Naive B cell (primary cell): ENCODE measurements at places on chromosomes 1 and 21. TPM values are rescaled to one million over a fixed set of nuclear protein-coding genes. Genes with fewer than 3 reads are reported as not detected.

GRCh38 chr1:67571406-67571805 is 113.6 kb upstream of the GADD45A start:
- no peaks in the 10 kb centered on the region for H3K4me1 ChIP-seq
- H3K4me3 ChIP-seq: no peak overlapping the region
- DNase-seq: no peak

ERICH3 gene
- not detected for polyA plus RNA-seq

DNA sequence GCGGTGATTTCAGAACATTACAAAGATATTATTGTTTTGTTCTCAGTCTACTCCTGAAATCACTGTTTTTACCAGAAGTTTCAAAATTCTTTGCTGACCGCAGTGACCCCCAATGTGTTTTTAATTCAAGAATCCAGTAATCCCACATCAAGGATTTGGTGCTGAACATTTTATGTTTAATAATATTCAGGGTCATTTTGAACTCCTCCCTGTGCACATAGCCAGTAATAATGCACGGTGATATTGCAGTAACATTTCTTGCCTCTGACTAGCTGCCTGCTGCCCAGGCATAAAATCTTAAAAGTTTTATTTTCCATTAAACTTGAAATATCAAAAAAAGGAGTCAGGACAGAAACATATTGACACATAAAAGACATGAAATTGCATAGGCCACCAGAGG is 443.4 kb upstream of the NCAM2 start:
- no peak for DNase-seq
- H3K27ac ChIP-seq: no peak overlapping the region
- H3K27me3 ChIP-seq: no peaks in the 10 kb centered on the region
- H3K36me3 ChIP-seq: no peaks in the 10 kb centered on the region

PLEKHN1 gene
- not detected for polyA plus RNA-seq

DNA sequence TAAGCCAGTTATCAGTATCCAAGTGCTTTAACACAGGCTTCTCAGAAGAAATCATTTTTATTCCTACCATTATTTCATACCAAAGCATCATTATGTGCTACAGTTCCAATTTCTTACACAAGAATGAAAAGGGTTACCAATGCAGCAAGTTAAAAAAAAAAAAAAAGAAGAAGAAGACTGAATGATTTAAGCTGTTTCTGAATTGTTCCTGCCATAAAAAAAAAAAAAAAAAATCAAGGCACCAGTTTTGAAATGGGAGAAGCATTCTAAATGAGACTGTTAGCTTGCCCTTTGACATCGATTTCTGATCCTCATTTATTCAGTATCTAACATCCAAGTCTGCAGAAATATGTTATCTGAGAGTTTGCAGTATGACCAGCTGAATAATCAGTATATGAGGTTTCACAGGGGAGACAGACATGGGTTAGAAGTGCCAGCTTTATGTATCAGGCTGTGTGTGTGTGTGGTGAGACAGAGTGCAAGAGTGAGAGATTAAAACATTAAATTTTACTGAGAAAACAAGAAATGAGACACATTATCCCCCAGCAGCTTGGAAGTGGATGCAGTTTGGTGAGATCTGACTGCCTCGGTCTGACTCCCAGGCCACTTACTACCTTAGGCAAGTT is 105.8 kb downstream of the COLGALT2 start:
- no peaks in the 10 kb centered on the region for H3K4me1 ChIP-seq
- no peak for DNase-seq
- H3K36me3 ChIP-seq: no peaks in the 10 kb centered on the region
- H3K27ac ChIP-seq: no peak overlapping the region
- H3K4me3 ChIP-seq: no peak overlapping the region

DNA sequence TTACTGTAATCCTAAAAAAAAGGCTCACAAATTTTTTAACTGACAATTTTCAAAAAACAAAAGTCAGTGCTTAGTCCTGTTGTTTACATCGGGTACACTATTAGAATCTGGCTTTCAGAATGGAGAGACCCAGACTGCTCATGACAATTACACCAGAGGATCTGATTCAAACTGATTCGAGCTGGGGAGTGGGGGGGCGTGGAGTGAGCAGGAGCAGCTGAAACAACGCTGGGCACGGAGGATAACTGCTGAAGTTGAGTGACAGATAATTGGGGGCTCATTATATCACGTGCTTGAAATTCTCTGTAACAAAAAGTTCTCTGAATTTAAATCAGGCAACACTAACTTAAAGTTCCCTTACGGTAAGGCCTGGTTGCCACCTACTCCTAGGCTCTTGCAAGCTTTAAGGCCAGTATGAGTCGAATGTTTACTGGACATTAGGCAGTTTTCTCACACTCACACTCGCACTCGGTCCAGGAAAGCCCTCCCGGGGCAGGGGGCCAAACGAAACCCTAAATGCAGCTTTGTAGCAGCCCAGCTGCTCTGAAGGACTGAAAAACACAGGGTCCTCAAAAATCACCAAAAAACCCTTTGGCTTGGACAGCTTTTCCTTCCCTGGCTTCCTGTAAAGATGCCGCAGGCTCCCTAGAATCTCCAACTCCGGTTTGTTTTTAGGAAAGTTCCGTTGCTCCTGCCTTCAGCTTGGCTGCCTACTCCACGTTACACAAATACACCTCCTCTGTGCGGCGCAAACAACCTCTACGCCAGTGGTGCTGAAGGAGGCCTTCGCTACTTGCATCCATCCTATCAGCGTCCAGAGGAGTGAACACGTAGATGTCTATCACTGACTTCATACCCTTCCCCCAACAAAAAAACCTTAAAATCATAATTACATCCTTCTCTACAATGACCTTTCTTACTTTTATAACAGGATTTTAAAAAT is 42.9 kb downstream of the CAPZB start:
- no peaks in the 10 kb centered on the region for H3K27me3 ChIP-seq
- DNase-seq: no peak
- peaks cover 88% of the 10 kb centered on the region for H3K4me1 ChIP-seq
- no peak overlapping the region for H3K27ac ChIP-seq

DNA sequence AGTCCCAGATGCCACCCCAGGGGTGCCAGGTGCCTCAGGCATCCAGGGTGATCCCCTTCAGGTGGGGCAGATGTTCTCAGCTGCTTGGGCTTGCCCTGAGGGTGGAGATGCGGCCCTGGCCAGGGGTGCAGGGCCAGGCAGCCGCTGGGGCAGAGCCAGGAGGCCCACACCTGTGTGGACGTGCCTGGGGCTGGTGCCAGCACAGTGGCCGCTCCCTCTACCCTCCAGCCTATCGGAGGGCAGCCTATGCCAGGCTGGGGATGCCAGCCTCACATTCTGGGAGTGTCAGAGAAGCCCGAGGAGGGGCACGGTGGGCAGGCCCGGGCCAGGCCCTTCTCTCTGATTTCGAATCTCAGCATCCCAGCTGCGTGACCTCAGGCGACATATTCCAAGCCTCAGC is 96.5 kb upstream of the WNT4 start:
- no peaks in the 10 kb centered on the region for H3K36me3 ChIP-seq
- no peak for DNase-seq
- no peak overlapping the region for H3K4me3 ChIP-seq
- H3K27me3 ChIP-seq: peaks cover 43% of the 10 kb centered on the region

PLPPR5 gene
- not detected for polyA plus RNA-seq

GRCh38 chr1:8016895-8017241 is 9.2 kb downstream of the ERRFI1 start:
- no peaks in the 10 kb centered on the region for H3K4me1 ChIP-seq
- no peak overlapping the region for H3K4me3 ChIP-seq
- H3K27me3 ChIP-seq: peaks cover 39% of the 10 kb centered on the region
- H3K27ac ChIP-seq: no peak overlapping the region
- DNase-seq: no peak

- no peaks in the 10 kb centered on the region for H3K36me3 ChIP-seq
- H3K27ac ChIP-seq: no peak overlapping the region
- no peak for DNase-seq
- no peak overlapping the region for H3K4me3 ChIP-seq
- no peaks in the 10 kb centered on the region for H3K4me1 ChIP-seq
- peaks cover 30% of the 10 kb centered on the region for H3K27me3 ChIP-seq
Measured at GRCh38 chr1:209431813-209432442, 151.6 kb upstream of the CAMK1G start.

GRCh38 chr1:234621127-234621468 is 11.1 kb upstream of the IRF2BP2 start:
- H3K27me3 ChIP-seq: no peaks in the 10 kb centered on the region
- peaks cover 12% of the 10 kb centered on the region for H3K4me1 ChIP-seq
- DNase-seq: no peak
- no peaks in the 10 kb centered on the region for H3K36me3 ChIP-seq

FAM167B gene
- polyA plus RNA-seq: 0.42 TPM

DNA sequence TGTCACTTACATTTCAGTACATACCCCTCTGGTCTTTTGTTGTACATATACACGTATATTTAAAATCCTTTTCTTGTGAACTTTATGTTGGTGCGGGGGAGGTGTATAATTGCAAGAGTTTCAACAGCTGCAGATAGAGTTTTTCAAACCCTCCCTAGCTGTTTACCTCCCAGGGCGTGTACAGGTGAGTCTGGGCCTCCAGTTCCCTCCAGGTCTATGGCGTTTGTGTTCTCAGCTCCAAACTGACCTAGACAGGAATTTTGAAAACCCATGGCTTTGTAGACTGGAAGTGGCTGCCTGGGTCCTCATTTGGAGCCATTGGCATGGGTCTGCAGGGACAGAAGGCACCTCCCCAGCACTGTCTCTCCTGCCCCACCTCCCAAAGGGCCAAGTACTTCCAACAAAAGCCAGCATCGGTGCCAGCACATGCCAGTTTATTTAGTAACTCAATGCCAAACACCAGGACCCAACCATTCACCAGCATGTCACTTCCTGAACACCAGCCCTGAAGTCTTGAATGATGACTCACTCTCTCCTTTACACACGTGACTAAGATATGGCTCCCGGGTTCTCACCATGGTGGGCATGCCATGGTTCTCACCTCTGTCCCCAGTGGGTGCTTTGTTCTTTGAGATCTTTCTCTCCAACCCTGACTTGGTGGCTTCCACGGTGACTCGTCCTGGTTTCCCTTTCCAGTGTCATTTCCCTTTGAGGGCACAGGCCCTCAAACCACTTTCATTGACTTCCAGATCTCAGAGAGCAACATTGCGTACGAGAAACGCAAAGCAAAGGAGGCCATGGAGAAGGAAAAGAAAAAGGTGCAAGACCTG is 57.3 kb upstream of the EFHD2 start:
- H3K4me3 ChIP-seq: no peak overlapping the region
- no peak overlapping the region for H3K27ac ChIP-seq
- H3K36me3 ChIP-seq: no peaks in the 10 kb centered on the region
- no peaks in the 10 kb centered on the region for H3K4me1 ChIP-seq
- H3K27me3 ChIP-seq: peaks cover 26% of the 10 kb centered on the region

NLRP3 gene
- not detected for polyA plus RNA-seq

- H3K4me3 ChIP-seq: no peak overlapping the region
- no peaks in the 10 kb centered on the region for H3K27me3 ChIP-seq
- no peak for DNase-seq
- peaks cover 45% of the 10 kb centered on the region for H3K36me3 ChIP-seq
Measured at GRCh38 chr1:110049801-110050601, 15.6 kb downstream of the STRIP1 start.

- no peaks in the 10 kb centered on the region for H3K27me3 ChIP-seq
- DNase-seq: no peak
- H3K4me3 ChIP-seq: no peak overlapping the region
- no peaks in the 10 kb centered on the region for H3K36me3 ChIP-seq
Measured at GRCh38 chr1:187236676-187237075, 407.9 kb downstream of the PLA2G4A start.

DNA sequence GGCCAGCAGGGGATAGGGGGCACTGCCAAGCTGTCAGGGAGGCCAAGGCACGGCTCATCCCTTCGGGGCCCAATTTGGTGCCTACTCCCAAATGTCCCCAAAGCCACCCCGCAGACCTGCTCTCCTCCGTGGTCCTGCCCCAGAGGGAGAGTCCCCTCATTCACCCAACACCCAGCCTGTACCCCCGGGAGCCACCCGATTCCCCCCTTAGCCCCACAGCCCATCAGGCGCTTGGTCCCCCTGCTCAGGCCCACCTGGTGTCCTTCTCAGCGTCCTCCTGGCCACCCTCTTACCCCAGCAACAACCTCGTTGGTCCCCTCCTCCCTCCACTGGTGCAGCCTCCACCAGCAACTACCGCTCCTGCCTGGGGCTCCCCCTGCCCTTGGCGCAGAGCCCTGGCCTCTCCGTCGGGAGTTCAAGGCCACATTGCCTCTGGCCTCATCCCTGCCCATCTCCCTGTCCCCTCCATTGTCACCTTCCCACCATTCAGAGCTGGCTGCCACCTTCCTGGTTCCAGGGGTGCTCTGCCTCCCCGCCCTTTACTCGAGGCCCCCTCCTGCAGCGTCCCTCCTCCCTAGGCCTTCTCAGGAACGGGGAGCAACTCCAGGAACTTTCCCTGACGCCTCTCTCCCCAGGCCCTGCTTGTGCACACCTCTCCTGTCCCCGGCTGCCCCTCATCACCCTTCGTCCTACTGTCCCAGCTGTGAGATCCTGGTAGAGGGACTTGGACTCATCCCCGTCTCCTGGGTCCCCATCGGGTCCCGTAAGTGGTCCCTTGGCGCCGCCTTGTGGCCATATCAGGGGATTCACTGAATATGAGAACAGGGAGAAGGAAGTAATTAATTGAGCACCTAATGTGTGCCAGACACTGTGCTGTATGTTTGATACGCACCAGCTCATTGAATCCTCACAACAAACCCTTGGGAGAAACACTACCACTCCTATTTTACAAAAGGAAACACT is 73.9 kb downstream of the RAP1GAP start:
- no peak overlapping the region for H3K27ac ChIP-seq
- no peaks in the 10 kb centered on the region for H3K36me3 ChIP-seq
- peaks cover 58% of the 10 kb centered on the region for H3K27me3 ChIP-seq
- no peaks in the 10 kb centered on the region for H3K4me1 ChIP-seq
- H3K4me3 ChIP-seq: no peak overlapping the region
- DNase-seq: no peak

DNA sequence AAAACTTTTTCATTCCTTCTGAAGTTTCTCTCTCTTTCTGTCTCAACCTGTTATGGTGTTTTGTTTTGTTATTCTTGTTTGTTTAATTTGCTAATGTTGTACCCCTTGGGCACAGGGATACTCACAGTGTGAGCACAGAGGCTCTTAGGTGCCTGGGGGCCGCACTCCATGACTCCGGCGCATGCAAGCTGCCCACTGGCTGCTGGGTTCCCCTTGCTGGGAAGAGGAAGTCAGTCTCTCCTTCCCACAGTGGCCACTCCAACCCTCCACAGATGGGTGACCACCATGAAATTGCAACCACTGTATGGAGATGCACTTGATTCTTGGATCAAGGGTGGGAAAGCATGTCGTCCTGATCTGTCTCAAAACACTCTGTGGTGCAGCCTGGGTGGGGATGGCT is 4.6 kb upstream of the CD1A start:
- DNase-seq: no peak
- peak overlapping the region; percentile 74 for H3K4me3 ChIP-seq
- H3K36me3 ChIP-seq: peaks cover 7% of the 10 kb centered on the region
- H3K27me3 ChIP-seq: no peaks in the 10 kb centered on the region

GRCh38 chr1:175273376-175274031 is 80.9 kb upstream of the KIAA0040 start:
- DNase-seq: no peak
- no peak overlapping the region for H3K4me3 ChIP-seq
- no peaks in the 10 kb centered on the region for H3K27me3 ChIP-seq
- no peaks in the 10 kb centered on the region for H3K4me1 ChIP-seq
